Hematopoietic multipotent progenitor cell treated with erythropoietin and hydrocortisone succinate and interleukin-3 and kit ligand, for 4 days (in vitro differentiated cells): ENCODE measurements at places on chromosomes 13 and 19.
A peak's percentile ranks its signal among the peaks of the same experiment; 100 is the strongest.

DNA sequence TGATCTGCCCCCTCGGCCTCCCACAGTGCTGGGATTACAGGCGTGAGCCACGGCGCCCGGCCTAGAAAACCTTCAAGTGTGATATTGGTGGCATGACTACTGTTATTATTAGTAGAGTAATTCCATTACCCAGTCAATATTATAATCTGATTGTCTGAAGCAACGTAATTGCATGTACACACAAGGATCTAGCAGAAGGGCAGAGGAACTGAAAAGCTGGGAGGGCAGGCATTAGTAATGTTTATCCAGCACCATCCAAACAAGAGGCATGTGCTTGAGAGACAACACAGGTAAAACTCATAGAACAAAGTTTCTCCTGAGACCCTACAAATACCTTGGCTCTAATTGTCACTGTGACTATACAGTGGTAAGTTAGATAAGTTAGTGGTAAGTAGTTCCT lies 56.2 kb upstream of the ITM2B start:
- no peak for DNase-seq

- DNase-seq: no peak
Observed at GRCh38 chr13:36706755-36707154, 32.9 kb downstream of the SERTM1 start.

DNA sequence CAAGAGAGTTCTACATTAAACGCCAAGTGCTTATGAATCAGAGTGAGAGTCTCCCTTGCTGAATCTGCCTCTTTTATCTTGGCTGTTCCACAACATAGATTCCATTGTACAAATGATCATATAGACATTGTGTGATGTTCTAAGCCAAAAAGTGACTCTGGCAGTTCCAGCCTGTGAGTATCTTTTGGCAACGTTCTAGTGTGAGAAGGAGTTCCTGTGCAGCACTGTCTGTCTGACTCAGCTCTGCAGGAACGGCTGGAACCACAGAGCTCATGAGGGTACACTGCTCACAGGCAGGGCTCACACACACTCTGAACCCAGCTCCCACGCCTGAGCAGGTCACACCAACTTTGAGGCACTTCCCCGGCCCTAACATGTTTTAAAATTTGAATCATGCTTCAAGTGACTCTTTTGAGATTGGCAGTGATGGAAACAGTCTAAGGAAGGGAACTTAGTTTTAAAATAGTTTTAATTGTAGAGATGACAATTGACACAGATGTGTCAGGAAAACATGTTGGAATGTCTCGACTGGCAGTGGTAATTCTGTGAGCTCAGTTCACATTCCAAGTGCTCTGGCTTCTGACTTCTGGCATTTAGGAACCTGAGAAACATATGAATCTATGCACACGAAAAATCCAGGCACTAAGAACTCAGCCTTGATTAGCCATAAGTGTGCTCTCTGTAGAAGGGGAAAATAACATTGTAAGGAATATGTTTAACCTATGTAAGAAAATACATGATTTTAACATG lies 272.0 kb downstream of the UQCRFS1 start:
- no peak for DNase-seq

DNA sequence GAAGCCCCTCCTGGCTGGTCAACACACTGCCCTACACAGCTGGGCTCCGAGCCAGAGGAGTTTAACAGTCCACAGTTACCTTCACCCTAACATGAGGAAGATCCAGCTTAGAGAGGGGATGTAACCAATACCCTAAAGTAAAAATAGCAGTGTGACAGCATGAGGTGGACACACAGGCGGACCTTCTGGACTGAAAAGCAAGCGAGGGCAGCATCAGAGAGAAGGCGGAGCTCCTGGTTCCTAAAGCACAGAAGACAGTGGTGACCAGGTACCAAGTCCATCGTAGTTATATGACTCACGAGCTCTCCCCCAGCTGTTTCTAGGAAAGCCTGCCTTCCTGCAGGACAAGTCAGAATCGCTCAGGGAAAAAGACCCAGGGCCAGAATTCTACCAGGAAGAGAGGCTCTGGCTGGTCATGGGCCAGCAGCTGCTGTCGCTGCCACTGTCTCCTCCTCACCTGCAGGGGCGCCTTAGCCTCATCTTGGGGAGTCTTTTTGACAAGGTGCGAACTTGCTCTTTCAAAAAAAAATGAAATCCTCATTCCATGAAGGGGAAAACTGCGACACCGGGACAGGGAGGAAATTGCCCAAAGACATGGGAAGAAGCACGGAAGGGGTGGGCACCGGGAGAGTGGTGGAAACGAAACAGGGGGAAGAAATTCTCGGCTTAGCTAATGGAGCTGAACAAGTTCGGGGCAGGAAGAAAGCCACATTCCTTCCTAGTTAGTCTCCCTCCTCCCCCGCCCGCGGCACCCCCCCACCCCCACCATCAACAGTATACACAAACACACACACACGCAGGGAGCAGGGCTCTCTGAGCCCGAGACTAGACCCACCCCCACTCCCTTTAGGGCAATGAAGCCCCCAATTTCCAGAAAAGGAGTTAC lies 1.7 kb downstream of the ELL start:
- DNase-seq: peak; percentile 87

DNA sequence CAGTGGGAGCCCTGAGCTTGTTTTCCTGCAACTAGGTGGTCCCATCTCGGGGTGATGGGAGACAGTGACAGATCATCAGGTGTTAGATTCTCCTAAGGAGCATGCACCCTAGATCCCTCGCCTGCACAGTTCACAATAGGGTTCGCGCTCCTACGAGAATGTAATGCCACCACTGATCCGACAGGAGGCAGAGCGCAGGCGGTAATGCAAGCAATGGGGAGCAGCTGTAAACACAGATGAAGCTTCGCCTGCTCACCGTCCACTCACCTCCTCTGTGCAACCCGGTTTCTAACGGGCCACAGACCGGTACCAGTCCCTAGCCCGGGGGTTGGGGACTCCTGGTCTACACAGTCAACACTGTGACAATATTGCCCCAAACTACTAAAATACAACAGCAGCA lies 38.8 kb downstream of the CARD8 start:
- no peak for DNase-seq
